ENCODE measurements at places on chromosomes 1 and 21. TPM values are rescaled to one million over a fixed set of nuclear protein-coding genes. Genes with fewer than 3 reads are reported as not detected.

GRCh38 chr1:29569971-29570634, 333.8 kb downstream of the PTPRU start:
- H3K27ac ChIP-seq, result no peak overlapping the region
- H3K27me3 ChIP-seq, result peaks cover 8% of the 10 kb centered on the region
- H3K4me3 ChIP-seq, result no peak overlapping the region
- H3K4me1 ChIP-seq, result no peaks in the 10 kb centered on the region
- H3K36me3 ChIP-seq, result peaks cover 6% of the 10 kb centered on the region

DNA sequence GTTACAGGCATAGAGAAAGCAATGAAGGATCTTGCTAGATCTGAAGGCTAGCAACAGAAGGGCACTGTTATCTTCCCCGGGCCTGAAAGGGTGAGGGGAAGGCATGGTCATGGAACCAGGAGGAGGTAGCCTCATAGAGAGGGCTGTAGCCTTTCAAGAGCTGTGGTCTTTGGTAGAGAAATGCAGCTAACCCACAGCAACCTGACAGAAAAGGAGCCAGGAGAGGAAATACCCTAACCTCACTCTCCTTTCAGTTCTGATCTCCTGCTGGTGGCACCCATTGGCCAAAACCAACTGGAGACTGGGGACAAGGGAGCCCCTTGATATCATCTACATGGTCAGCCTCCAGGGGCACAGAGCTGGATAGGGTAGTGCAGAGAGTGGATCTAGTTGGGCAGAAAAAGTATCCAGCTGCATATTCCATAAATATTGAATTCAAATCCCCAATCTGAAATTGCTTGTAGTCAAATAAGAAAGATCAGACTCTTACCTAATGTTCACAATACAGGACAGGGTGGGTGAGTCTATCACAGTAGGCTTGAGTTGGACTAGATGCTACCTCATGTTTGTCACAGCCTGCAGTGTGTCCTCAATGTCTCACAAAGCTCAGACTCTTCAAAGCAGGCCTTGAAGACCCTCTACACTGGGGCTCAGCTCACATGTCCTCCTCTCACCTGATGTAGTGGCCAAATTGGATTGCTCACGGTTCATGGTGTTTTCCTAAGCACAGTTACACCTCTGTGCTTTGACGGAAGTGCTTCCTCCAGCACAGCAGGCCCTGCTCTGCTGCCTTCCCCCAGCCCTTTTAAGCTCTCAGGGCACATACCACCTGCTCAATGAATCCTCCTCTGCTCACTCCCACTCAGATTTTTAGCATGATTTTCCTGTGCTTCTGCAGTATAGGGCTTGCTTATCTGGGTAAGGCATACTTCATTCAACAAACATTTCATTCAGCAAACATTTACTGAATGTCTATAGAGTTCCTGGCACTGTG, 74.1 kb upstream of the JUN start:
- peak overlapping the region; percentile 58 for H3K4me3 ChIP-seq
- H3K27me3 ChIP-seq, result no peaks in the 10 kb centered on the region
- DNase-seq, result no peak
- peaks cover 45% of the 10 kb centered on the region for H3K4me1 ChIP-seq
- H3K27ac ChIP-seq, result peak overlapping the region; percentile 78

The ANKRD34A gene
- 1.6 TPM for total RNA-seq

- no peaks in the 10 kb centered on the region for H3K4me1 ChIP-seq
- no peak for DNase-seq
- H3K4me3 ChIP-seq, result no peak overlapping the region
- peaks cover 3% of the 10 kb centered on the region for H3K27me3 ChIP-seq
- no peaks in the 10 kb centered on the region for H3K36me3 ChIP-seq
These were observed 26.4 kb downstream of the LDLRAP1 start for GRCh38 chr1:25569597-25570396.

The SYNJ1 gene
- 15.4 TPM for total RNA-seq

- no peak overlapping the region for H3K27ac ChIP-seq
- H3K4me3 ChIP-seq, result no peak overlapping the region
- no peaks in the 10 kb centered on the region for H3K36me3 ChIP-seq
- no peak for DNase-seq
These were observed 41.7 kb downstream of the SEC16B start for GRCh38 chr1:177928194-177928593.

- H3K4me1 ChIP-seq, result peaks cover 43% of the 10 kb centered on the region
- H3K4me3 ChIP-seq, result peak overlapping the region; percentile 52
- H3K27ac ChIP-seq, result peak overlapping the region; percentile 9
- DNase-seq, result no peak
These were observed 59.9 kb downstream of the MAN1C1 start for GRCh38 chr1:25676488-25676887.

The LCE3D gene
- total RNA-seq, result not detected

The RAB7B gene
- total RNA-seq, result not detected

The ZSCAN20 gene
- total RNA-seq, result 4.9 TPM

DNA sequence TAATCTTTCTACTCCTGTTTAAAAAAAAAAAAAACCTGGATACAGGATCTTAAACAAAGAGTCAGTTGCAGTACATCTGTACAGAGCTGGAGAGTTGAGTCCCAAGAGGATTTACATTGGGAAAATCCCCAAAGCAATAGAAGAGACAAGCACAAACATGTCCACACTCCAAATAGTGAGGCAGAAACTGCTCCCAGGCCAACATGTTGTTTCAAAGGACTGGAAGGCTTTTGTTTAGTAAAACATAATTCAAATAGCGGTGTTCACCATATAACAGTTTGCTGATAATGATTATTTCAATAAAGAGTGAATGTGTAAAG, 425.4 kb downstream of the ADGRL2 start:
- H3K27ac ChIP-seq, result no peak overlapping the region
- DNase-seq, result no peak
- no peaks in the 10 kb centered on the region for H3K27me3 ChIP-seq
- no peaks in the 10 kb centered on the region for H3K4me1 ChIP-seq
- no peak overlapping the region for H3K4me3 ChIP-seq
- no peaks in the 10 kb centered on the region for H3K36me3 ChIP-seq

GRCh38 chr1:8427493-8427892, 109.6 kb downstream of the SLC45A1 start:
- H3K36me3 ChIP-seq, result no peaks in the 10 kb centered on the region
- H3K4me3 ChIP-seq, result peak overlapping the region; percentile 68
- H3K27me3 ChIP-seq, result peaks cover 17% of the 10 kb centered on the region
- peak overlapping the region; percentile 58 for H3K27ac ChIP-seq

GRCh38 chr21:45128613-45129188, 54.3 kb downstream of the ADARB1 start:
- no peaks in the 10 kb centered on the region for H3K36me3 ChIP-seq
- peaks cover 16% of the 10 kb centered on the region for H3K4me1 ChIP-seq
- H3K4me3 ChIP-seq, result no peak overlapping the region
- peak; percentile 84 for DNase-seq
- no peaks in the 10 kb centered on the region for H3K27me3 ChIP-seq

DNA sequence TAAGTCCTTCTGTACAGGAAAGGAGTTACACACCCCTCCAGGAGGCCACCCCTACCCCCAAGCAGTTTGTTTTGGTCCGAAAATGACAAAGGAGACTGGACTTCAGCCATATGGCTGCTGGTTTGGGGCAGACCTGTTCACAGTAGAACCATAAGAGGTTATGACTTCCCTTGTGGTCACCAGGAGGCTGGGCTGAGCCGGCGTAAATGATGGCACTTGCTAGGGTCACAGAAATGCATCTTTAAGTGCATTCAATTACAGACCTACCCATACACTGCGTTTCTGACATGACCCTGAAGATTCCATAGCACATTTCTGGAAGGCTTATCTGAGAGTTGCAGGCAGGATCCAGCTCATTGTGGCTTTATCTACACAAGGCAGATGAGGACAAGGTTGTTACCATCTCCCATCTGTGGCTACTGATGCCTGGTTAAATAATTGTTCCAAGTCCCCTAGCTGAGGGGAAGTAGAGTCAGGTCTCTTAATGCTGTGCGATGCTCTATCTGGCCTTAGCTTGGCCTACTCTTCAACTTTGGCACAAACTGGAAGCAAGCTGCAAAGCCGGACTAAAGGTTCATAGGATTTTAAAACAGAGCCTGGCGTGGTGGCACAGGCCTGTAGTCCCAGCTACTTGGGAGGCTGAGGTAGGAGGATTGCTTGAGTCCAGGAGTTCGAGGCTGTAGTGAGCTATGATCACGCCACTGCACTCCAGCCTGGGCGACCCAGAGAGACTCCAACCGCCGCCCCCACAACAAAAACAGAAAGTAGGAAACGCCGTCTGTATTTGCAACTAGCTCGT, 1.7 kb upstream of the TRIM67 start:
- peaks cover 47% of the 10 kb centered on the region for H3K27me3 ChIP-seq
- H3K4me3 ChIP-seq, result no peak overlapping the region
- H3K27ac ChIP-seq, result no peak overlapping the region
- no peak for DNase-seq
- H3K4me1 ChIP-seq, result no peaks in the 10 kb centered on the region
- H3K36me3 ChIP-seq, result no peaks in the 10 kb centered on the region

DNA sequence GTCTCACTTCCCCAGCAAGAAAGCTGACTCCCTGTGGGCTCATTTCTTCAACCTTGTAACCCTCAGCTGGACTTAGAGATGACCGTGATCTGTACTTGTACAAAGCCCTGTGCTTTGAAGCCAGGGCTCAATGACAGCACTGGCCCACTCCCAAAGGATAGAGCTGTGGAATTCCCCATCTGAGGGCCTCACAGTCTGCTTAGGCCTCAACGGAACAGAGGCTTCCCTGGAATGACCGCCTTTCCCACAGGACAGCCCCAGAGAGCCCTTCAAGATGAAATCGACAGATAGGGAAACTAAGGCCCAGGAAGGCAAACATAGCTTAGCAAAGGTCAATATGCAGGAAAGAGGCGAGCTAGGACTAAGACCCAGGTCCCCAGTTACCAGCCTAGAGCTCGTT, 11.5 kb downstream of the SLC9A1 start:
- no peak for DNase-seq
- H3K27me3 ChIP-seq, result no peaks in the 10 kb centered on the region
- H3K4me3 ChIP-seq, result no peak overlapping the region
- peaks cover 25% of the 10 kb centered on the region for H3K4me1 ChIP-seq
- no peaks in the 10 kb centered on the region for H3K36me3 ChIP-seq
- H3K27ac ChIP-seq, result peak overlapping the region; percentile 20

- no peak for DNase-seq
- peaks cover 7% of the 10 kb centered on the region for H3K27me3 ChIP-seq
- H3K36me3 ChIP-seq, result no peaks in the 10 kb centered on the region
- no peak overlapping the region for H3K4me3 ChIP-seq
- no peaks in the 10 kb centered on the region for H3K4me1 ChIP-seq
- H3K27ac ChIP-seq, result no peak overlapping the region
These were observed 299.7 kb downstream of the OLFM3 start for GRCh38 chr1:101697072-101697471.

DNA sequence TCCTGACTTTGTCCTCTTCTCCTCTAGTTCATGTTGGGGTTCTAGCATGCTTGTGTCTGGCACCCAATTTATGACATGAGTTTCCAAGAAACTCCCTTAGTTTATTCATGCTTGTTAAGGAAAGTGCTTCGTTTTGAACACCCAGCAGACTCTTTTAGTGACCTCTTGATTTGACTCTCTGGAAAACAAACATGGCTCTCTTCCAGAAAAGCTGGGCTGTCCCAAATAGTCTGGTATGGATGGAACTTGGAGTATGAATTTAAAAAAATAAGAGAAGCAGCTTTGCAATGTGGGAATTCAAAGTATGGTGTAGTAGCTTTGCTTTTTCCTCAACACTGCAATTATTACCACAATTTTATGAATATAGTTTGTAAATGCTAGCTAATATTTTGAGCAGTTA, 143.4 kb upstream of the C8B start:
- H3K4me3 ChIP-seq, result no peak overlapping the region
- H3K27me3 ChIP-seq, result peaks cover 9% of the 10 kb centered on the region
- DNase-seq, result no peak
- no peaks in the 10 kb centered on the region for H3K36me3 ChIP-seq

DNA sequence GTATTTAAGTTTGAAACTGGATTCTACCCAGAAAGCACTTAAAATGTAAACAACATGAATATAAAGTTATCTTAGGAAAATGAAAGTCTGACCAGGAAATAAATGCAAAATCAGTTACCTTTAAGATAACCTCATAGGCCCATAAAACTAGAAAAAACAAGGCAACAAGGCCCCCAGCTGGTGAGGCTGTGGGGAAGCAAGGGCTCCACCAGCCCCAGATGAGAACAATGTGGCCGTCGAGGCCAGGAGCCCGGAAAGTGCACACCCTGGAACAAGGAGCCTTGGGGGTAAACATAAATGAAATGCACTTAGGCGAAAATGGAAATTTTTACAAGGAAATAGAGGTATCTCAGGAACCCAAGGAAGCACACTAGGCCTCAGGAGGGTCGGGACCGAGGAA, 37.9 kb upstream of the BMP8B start:
- H3K27ac ChIP-seq, result no peak overlapping the region
- no peak overlapping the region for H3K4me3 ChIP-seq
- no peaks in the 10 kb centered on the region for H3K4me1 ChIP-seq
- no peak for DNase-seq
- H3K36me3 ChIP-seq, result no peaks in the 10 kb centered on the region
- H3K27me3 ChIP-seq, result peaks cover 19% of the 10 kb centered on the region

DNA sequence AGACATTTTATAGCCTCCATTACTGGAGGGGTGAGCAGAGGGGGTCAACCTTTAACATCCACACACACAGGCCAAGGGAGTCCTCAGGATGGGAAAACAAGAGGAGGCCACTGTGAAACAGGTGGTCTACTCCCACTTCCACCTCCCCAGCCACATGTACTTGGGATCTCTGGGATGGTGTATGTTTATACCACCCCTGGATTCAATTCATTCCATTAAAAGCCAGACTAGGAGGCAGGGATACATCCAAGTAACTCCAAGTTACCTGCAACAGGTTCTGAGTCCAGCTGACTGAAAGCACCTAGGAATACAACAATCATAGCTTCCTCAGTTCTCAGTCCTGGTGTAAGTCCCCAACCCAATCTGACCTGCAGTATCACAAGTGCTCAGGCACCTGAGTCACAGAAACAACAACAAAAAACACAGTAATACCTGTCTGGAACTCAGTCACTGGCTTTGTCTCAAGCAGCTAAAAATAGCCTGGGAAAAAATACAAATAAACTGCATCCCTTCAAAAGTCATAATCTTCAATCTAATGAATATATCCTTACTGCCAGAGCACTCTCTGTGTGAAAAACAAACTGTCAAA, 9.8 kb downstream of the ERI3 start:
- no peak for DNase-seq
- peaks cover 12% of the 10 kb centered on the region for H3K4me1 ChIP-seq
- no peak overlapping the region for H3K27ac ChIP-seq
